ENCODE measurements at places on chromosomes 5 and 9.

DNA sequence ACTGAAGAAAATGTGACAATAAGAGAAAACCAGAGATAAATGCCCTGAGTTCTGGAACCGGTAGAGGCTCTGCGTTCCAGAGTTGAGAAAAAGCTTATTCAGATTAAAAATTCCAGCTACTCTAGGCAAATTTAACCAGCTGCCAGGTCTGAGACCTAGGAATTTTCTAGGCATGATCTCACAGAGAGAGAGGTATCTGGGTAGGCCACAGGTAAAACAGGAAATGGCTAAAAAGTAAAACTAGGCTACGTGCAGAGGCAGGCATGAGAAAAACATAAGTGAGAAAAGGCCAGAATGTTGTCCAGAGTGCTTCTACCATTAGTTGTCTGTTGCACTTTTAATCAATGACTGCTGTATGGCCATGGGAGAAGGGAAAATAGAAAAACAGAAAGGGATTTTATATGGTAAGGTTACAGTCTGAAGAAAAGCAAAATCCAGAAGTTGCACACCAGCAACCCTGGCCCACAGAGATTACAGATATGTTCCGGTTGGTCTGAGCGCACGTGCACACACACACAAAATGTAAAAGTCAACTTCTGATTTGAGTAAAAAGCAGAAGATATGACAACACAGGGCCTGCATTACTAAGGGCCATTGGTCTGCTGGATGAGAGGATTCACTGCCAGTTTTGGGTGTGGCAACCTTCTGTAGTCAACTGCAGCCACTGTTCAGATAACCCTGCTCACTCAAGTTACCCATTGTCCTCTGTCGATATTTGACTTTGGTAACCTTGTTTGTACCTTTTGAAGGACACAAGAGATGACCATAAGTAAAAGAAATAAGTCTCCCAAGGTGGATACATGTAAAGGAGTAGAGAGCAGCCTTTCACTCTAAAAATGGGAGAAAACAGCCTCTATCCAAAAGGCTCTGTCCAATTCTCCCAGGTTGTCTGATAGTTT, 266.0 kb downstream of the DTWD2 start:
- DNase-seq, result no peak

DNA sequence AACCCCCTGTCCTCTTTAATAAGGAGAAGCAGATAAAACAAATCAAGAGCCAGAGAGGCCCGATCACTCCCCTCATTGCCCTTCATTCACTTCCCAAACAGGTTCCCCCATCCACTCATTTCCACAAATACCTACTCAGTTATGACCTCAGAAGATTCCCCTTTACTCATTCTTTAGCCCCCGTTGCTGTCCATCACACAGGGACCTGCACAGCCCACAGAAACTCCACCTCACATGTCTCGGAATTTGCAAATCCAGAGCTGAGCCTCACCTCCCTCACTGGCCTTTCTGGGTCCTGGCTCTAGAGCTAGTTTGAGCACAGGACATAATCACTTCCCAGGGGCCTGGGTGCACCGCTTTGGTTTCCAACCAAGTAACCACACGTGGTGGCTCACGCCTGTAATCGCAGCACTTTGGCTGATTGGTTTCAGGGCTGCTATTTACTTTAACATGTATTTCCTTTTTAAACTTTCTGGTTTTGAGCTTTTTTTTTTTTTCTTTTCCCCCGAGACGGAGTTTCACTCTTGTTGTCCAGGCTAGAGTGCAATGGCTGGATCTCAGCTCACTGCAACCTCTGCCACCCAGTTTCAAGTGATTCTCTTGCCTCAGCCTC, 17.8 kb downstream of the ATP6V0E1 start:
- DNase-seq, result no peak

- DNase-seq, result no peak
These were observed 181.2 kb downstream of the PIK3R1 start for GRCh38 chr5:68396722-68397121.

GRCh38 chr9:94754976-94755475, 28.5 kb downstream of the AOPEP start:
- DNase-seq, result no peak

DNA sequence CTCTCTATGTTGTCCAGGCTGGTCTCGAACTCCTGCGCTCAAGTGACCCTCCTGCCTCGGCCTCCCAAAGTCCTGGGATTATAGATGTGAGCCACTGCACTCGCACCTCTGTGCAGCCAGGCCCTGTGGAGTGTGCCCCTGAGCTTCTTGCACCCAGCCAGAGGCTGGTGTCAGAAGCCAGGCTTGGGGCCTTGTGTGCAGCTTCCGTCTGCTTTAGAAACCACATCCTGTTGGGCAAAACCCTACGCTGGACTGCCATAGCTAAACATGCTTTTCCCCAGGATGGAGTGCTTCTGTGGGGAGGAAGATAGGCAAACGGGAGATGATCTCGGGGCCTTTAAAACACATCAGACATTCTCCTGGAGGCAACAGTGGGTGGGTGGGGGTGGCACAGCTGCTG, 40.1 kb downstream of the PRRT1B start:
- DNase-seq, result peak; percentile 43

DNA sequence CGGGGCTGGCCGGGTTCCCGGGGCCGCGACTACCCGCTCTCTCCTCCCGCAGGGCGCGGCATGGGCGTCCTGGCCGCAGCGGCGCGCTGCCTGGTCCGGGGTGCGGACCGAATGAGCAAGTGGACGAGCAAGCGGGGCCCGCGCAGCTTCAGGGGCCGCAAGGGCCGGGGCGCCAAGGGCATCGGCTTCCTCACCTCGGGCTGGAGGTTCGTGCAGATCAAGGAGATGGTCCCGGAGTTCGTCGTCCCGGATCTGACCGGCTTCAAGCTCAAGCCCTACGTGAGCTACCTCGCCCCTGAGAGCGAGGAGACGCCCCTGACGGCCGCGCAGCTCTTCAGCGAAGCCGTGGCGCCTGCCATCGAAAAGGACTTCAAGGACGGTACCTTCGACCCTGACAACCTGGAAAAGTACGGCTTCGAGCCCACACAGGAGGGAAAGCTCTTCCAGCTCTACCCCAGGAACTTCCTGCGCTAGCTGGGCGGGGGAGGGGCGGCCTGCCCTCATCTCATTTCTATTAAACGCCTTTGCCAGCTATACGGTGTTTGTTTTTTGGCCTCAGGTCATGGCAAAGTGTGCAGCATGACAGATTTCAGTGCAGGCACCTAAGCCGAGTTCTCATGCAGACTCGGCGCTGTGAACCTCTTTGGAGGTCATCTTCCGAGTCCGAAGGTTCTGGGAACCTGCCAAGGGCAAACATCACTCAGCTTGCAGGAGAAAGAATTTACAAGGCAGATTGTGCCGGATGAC, 516 bp downstream of the MRPL41 start:
- no peak for DNase-seq

DNA sequence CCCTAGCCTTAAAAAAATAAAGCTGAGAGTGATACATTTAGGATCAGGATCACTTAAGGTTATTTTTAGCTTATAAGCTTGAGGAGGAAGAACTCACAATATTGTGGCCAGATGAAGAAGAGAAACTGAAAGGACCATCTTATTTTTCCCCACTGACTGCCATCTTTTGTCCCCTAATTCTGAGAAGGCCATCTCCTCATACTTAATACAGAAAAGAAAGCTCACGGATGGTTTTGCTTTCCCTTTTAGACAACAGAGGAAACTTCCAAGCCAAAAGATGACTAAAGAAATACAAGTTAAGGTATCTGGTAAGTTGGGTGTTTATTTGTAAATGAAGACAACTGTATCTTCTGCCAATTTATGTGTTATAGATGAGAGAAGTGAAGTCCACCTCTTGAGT, 36.4 kb downstream of the ERAP1 start:
- no peak for DNase-seq

DNA sequence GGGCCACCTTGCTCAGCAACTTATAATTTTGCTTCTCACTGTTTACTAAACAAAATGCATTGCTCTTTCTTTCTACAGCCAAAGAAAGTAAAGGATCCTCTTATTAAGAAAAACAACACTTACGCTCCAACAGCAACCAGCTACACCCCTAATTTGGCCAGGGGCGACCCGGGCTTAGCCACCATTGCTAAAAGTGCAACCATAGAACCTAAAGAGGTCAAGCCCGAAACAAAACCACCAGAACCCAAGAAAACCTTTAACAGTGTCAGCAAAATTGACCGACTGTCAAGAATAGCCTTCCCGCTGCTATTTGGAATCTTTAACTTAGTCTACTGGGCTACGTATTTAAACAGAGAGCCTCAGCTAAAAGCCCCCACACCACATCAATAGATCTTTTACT, 49.1 kb downstream of the GABRA1 start:
- DNase-seq, result no peak

DNA sequence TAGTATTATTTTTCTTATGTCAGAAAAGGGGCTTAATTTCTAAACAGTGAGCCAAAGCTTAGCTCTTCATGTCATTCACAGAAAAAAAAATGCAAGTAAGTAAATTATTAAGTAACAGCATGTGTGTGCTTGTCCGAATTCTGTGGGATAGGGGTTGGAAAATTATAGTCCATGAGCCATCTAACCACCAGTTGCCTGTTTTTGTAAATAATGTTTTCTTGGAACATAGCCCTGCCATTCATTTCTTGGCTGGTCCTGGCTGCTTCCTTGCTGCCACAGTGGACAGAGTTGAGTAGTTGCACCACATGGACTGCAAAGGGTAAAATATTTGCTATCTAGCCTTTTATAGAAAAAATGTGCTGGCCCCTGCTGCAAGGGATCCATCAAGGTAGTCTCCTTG, 513.7 kb upstream of the WWC1 start:
- DNase-seq, result no peak

DNA sequence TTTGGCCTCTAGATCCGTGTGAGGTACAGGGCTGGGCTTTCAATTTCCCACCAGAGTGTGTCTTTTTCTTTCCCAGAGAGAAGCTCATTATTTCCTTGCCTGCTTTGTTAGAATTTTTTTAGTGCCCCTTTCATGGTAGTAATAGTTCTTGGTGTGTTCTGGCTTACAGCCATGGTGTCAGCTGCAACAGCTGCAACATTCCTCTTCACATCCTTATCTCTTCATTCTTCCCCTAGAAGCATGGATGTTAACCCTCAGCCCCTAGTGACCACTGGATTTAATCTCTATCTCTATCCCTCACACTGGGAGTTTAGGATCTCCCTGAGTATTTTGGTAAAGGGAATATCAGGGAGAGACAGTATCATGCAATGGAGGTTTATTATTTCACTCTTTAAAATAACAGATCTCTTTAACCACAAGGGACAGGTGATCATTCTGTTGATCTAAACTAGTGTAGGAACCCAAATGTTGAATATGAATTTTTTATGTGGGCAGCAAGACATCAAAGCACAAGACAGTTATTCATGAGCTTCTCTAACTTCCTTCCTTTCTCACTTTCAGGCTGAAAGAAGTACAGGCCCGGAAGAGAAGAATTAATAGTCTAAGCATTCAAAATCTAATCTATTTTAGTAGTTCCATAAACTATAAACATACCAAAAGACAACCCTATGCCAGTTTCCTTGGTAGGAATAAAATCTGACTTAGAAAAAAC, 160.2 kb downstream of the FAM170A start:
- DNase-seq, result no peak

DNA sequence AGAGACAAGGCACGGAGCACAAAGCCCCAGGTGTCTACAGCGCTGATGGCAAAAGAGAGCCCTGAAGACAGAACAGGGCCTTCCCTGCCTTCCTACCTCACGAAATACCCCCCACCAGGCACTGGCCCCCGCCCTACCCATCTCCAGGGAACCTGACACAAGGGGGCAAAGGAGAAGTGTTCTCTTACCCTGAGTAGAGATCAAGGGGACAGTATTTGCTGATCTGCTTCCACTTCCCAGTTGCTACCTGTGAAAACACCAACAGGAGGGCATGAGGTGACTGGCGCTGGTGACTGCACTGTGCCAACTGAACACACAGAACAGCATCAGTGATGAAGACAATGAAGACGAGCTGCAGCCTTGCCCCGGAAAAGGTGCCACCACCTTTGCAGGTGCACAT, 27.4 kb downstream of the IPPK start:
- DNase-seq, result no peak

DNA sequence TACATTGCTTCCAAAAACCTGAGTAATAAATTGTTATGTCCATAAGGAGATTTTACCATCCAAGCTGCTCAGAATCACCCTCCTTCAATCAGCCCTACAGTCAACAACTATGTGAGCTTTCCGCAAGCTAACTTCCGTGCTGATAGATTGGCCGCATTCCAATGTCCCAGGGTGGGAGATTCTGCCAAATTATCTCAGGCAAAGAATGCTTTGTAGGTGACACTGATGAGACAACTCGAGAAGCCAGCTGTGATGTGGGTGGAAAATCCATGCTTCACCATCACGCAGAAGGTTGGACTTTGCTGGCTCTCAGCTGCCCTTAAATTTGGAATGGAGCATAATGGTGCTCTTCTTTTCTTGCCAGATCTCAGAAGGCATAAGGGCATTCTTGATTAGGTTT, 44.9 kb upstream of the HCN1 start:
- DNase-seq, result no peak

DNA sequence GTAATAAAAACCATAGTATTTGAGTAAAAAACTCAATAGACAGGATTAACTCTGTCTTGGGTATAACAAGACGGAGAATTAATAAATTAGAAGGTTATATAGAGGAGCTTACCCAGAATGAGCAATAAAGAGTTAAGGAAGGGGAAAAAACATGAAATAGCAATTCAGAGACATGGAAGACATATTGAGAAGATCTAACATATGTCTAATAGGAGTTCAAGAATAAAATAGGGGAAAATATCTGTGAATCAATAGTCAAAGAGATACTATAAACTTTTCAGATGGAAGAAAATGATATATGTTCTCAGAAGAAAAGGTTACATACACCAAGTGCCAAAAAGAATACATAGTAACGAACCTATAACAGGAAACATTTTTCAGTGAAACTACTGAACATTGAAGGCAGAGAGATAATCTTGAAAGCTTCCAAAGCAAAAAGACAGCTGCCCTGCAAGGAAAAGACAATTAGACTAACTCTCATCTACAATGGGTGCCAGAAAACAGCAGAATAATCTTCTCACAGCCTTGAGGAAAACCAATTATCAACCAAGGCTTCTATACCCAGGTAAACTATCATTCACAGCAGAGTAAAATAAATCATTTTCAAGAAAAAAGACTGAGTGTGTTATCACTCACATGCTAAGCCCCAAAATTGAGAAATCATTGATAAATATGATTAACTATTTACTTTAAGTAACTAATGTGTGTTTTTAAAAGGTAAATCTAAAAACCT, 106.0 kb downstream of the ENC1 start:
- DNase-seq, result no peak

GRCh38 chr9:137436761-137437600, 4.2 kb downstream of the ENTPD8 start:
- no peak for DNase-seq

- no peak for DNase-seq
These were observed 183.7 kb downstream of the HCN1 start for GRCh38 chr5:45512521-45512920.

- DNase-seq, result no peak
These were observed 104.8 kb upstream of the ERCC6L2 start for GRCh38 chr9:95770653-95771131.

DNA sequence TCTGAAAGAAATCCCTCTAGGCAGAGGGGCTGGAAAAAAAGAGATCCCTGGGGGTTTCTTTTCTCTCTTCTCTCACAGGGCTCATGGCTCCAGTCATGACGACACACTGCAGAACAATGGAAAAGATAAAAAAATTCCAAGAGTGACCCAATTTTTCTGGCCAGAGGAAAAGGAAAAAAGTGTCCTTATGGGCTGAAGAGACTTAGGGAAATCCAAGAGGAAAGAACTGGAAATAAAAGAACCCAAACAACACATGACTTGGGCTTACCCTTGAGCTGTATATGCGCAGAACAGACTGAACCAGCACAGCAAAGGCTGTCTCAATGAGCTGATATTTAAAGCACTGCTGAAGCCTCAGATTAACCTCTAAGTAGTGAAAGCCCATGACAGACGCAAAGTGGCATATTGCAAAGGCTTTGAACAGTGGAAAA, 102.4 kb downstream of the SMIM23 start:
- no peak for DNase-seq

GRCh38 chr9:101027733-101028345, 688 bp upstream of the PLPPR1 start:
- no peak for DNase-seq
